ENCODE measurements at places on chromosomes 3 and 15.

- no peak for DNase-seq
Measured at GRCh38 chr3:197428117-197428801, 127.5 kb downstream of the BDH1 start.

DNA sequence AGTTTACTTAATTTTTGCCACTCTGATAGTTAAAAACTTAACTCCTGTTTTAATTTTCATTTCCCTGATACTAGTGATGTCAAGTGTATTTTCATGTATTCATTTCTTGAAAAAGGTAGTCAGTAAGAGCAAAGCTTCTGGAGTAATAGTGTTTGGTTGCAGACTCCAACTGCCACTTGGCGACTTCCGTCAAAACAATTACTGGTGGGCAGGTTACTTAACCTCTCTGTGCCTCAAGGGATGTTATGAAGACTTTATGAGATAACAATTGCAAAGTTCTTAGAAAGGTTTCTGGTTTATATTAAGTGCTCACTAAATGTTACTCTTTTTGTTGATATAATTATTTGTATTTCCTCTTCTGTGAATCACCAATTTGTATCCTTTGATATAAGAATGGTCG lies 129.7 kb downstream of the NFKBIZ start:
- no peak for DNase-seq

- no peak for DNase-seq
Measured at GRCh38 chr15:56805466-56806147, 72.3 kb upstream of the ZNF280D start.

DNA sequence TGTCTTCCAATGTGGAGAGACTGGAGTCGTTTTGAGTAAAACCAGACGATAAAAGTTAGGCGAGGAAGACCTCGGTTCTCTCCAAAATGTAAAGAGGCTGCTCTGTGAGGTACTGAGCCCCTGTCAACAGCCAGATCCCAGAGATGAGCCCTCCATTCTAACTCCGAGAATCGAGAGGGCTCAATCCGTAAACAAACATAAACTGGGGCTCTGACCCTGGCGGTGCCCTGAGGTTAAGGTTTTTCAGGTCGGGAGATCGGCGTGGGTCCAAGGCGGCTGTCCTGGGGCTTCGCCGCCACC lies 417 bp downstream of the TBCCD1 start:
- no peak for DNase-seq

- DNase-seq = peak; percentile 17
Measured at GRCh38 chr3:24493746-24494617, 668 bp downstream of the THRB start.

- DNase-seq = no peak
Measured at GRCh38 chr3:183087184-183087583, 12.1 kb downstream of the MCCC1 start.

GRCh38 chr3:125624341-125624740 lies 29.0 kb upstream of the OSBPL11 start:
- no peak for DNase-seq

DNA sequence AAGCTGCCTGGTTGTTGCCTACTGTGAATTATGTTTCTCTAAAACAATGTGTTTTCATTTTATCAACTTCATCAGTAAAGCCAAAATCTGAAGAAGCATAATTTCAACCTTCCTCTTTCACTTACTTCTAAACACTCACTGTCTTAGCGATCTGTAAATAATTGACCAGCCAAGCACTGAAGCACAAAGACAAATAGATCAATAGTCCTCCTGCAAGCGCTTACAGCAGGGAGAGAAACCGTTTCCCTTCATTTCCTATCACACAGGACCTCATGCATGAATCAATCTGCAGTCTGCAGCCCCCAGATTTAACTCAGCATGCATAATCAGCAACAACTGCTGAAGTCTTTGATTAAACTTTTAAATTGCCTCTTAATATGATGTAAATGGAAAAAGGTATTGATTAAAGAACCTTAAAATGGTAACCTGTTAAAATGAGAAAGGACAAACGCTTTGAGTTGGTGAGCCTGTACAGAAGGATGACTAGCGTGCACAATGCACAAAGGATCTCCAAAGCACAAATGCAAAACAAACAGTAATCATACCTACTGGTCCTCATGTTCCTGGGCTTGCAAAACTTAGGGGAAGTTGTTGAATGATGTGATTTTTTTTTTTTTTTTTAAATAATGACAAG lies 370.2 kb upstream of the ZNF385D start:
- no peak for DNase-seq

GRCh38 chr15:88246666-88247446 lies 9.7 kb downstream of the NTRK3 start:
- DNase-seq = peak; percentile 53
